ENCODE measurements at places on chromosomes 1 and 21.

DNA sequence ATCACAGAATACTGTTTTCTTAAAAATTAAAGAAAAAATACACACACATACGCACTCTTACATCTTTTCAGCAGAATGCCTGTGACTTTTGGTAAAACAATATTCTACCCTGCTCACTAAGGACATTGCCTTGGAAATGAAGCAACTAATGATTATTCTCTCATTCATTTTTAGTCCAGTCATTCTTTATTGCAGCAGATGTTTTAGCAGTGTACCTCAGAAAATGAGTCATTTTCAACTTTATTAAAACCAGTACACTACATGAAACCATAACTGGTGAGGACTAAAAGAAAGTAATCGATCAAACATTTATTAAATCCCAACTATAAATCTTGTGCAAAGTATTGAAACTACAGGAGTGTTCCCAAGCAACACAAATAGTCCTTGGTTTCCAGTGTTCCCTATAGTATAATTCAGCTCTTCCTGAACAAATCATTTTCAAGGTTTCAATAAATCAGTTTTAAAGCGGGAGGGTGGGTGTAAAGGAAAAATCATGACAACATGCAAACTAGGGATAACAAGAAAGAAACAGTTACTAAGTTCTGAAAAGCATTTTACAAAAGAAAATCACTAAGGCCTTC lies 114.2 kb downstream of the ADGRL4 start:
- DNase-seq: peak; percentile 26

GRCh38 chr1:182845379-182845778 lies 6.2 kb downstream of the DHX9 start:
- DNase-seq: no peak

DNA sequence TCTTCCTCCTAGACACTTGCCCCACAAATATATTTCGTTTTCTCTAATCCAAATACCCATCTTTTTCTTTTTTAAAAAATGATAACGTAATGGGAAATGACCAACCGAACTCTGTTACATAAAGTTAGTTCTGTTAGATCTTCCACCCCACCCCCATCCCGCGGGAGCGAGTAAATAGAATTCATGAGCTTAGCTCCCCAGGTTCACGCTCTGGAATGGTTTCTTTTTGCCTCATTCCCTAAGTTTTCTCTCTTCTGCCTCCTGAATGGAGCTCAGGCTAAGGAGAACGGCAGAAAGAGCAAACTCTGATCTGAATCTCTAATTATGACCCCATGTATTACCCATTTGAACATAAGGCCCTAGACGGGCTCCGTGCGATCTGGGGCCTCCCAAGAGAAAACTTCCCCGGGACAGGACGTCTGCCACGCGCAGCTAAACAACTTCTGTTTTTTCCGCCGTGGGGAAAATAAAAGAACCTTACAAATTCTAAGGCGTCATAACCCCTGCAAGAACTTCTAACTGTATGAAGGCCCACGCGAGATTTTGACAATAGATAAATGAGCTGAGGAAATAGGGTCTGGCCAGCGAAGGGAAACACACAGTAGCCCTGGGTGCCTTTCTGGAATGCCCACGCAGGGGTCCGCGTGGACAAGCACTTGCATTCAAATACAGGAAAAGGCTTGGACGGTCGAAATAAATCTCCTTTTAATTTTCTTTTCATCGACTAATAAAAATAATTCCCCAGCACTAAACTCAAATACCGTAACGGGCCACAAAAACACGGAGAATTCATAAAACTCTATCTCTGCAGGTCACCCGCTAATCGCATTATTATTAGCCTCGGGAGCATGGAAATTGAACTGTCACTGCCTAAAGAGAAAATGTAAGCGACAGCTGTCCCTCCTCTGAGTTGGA lies 2.2 kb downstream of the TBX15 start:
- no peak for DNase-seq

- no peak for DNase-seq
Measured at GRCh38 chr21:44000360-44000759, 11.7 kb upstream of the TRAPPC10 start.

DNA sequence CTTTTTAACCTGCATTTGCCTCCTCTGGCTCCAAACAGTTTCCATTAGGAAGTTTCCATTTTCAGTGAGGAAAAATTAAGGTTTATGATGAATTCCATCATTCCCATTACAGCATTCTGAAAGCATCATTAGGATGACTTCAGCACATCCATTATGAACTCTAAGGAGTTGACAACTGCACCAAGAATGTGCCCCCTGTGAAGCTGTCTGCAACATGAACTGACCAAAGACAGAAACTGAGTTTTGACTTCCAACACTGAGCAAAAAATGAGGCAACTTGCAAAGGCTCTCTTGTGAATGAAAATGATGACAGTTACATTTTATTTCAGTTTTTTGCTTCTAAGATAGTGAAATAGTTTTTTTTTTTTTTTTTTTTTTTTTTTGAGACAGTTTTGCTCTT lies 18.3 kb upstream of the KCNE1 start:
- peak; percentile 77 for DNase-seq
